ENCODE measurements at places on chromosomes 12 and 14. TPM values are rescaled to one million over a fixed set of nuclear protein-coding genes. Genes with fewer than 3 reads are reported as not detected.

The VDR gene
- total RNA-seq = 0.67 TPM

The HCAR1 gene
- under 0.01 TPM for total RNA-seq

The COL2A1 gene
- total RNA-seq = not detected

The TSHR gene
- not detected for total RNA-seq

DNA sequence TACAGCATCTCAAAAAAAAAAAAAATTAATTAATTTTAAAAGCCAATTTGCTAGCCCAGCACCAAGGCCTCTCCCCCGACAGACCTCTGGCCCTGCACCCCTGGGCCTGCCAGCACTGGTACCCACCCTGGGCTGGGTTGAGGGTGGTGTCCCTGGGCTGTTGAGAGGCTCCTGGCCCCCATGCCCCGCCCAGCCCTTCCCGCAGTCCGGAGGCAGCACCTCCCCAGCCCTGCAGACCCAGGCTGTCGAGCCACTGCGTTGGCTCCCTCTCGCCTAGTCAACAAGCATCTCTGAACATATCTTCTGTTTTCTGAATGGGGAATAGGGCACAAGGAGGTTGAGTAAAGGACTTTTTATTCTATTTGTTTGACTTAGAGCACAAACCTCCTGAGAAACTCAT, 87.1 kb downstream of the FBXL14 start:
- DNase-seq = no peak

DNA sequence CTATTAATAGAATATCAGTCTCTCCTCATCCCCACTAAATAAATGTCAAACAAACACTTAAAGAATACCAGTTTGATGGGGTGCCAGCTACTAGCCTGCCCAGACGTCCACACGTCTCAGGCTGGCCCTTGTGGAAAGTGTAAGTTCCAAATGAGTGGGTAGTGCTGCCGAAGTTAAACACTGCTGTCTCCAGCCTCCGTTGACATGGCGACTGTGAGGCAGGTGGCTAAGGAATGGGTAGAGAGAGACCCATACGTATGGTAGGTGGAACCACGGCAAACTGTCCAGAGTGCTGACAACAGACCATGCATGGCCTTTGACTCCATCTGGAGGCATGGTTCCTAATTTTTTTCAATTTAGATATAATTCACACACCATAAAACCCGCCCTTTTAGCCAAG, 37.9 kb downstream of the PITPNM2 start:
- DNase-seq = no peak

DNA sequence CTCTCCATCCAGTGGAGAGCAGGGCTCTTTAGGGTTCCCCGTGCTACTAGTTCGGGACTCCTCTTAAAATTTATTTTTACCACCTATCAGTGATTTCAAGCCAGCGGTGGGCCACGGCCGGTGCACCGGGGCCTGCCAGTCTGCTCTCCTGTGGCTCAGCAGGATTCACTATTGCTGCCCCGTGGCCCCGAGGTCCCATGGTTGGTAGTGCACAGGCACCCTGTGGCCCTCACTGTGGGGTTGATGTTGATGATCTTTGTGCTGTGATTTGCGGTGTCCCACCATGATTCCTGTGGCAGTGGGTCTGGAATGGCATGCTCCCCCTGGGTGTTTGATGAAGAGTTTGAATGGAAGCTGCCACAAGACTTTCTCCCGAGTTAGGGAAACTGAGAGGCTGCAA, 12.6 kb upstream of the MEG3 start:
- no peak for DNase-seq

The NTF3 gene
- not detected for total RNA-seq

The AJUBA gene
- total RNA-seq = 66.8 TPM

GRCh38 chr12:24135158-24135850, 185.8 kb upstream of the SOX5 start:
- no peak for DNase-seq

GRCh38 chr12:5872745-5873144, 72.3 kb downstream of the ANO2 start:
- DNase-seq = no peak

DNA sequence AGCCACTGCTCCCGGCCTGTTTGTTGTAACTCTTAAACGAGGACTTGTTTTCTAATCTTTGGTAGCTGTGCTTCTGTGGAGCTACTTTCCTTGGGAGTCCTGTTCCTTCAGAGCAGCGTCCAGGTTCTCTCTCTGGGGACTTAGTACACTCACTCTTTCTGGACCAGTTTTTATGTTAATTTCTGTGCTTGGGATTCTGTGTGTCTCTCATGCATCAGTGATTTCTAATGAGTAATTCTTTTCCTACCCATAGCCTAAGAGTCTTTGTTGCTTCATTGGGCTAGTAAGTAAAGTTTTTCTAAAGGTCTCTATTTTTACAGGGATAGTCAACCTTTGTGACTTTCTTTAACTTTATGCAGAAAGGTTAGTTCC, 289.3 kb downstream of the FBXL14 start:
- no peak for DNase-seq

Measured in pulmonary artery endothelial cell (primary cell).